ENCODE measurements at places on chromosomes 12 and 14. TPM values are rescaled to one million over a fixed set of nuclear protein-coding genes. Genes with fewer than 3 reads are reported as not detected.

Gene FOXG1
- not detected for total RNA-seq

Gene AHSA1
- total RNA-seq: 101 TPM

Gene USP44
- total RNA-seq: 8.4 TPM

Gene PRPH
- not detected for total RNA-seq

DNA sequence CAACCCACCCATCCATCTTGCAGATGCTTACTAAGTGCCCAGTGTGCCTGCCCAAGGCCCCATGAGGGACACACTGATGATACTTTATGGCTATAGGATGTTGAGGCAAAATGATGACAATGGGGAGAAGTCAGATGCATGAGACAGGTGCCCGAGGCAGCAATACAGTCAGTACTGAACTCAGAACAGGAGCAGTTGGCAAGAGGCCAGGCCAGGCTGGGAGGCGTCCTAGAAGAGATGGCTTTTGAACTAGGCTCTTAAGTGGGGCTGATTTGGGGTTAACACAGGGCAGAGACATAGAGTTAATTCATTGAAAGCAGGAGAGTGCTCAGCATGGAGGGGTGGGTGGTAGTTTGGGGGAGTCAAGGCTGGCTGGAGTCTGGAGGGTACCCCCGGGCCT lies 15.6 kb downstream of the PLBD2 start:
- no peak overlapping the region for H3K4me3 ChIP-seq
- H3K4me1 ChIP-seq: peaks cover 4% of the 10 kb centered on the region
- H3K36me3 ChIP-seq: peaks cover 3% of the 10 kb centered on the region
- DNase-seq: no peak
- H3K27me3 ChIP-seq: no peaks in the 10 kb centered on the region

DNA sequence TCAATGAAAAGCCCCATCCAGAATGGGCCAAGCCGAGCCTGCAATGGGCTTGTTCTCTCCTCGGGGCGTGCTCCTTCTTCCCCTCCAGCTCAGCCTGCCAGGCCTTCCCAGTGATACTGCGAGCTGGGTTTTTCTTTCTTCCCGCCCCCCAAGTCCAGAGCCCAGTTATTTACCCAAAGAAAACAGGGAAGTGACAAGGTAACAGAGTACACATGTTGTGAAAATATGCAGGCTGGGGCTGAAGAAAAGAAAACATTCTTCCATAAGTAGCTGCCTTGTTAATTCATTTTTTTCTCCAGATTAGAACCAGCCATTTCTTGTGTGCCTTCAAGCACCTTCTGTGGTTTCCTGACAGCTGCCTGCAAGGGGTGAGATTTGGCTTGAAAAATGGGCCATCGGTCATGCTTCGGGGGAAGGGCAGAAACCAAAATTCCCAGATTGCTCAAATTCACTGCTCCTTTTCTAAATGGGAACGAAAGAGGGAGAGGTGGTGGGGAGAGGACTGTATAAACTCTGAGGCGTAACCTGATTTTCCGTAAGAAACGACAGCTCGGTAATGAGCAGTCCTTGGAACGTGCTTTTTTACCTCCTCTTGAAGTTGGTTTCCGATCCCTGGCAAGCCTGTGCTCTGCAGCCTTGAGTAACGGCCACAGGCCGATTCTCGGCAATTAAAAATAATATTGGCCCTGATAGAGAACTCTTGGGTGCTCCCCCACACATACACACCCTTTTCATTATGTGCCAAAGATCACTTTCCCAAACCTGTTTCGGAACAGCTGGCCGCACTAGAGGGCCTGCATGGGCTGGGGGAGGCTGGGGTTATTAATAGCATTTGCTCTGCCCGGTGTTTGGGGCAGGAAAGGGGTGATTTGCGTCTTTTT lies 229.4 kb downstream of the ZFP36L1 start:
- no peaks in the 10 kb centered on the region for H3K27me3 ChIP-seq
- H3K36me3 ChIP-seq: no peaks in the 10 kb centered on the region
- no peak for DNase-seq
- no peak overlapping the region for H3K27ac ChIP-seq

DNA sequence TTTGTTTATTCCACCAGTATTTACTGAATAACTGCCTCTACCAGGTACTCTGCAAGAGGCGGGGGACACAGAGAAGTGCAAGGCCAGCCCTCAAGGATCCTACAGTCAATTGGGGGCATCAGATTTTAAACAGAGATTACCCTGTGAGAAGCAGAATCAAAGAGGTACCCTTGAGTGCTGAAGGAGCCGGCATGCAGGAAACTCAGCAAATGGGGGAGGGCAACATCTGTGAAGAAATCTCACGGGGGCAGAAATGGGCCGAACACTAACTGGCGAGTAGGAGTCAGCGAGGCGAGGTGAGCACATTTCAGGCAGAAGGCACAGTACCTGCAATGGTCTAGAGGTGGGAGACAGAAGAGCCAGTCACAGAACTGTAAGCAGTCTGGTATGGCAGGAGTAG lies 9.0 kb downstream of the GALNT6 start:
- H3K4me1 ChIP-seq: peaks cover 45% of the 10 kb centered on the region
- no peak for DNase-seq
- H3K36me3 ChIP-seq: no peaks in the 10 kb centered on the region
- H3K4me3 ChIP-seq: no peak overlapping the region
- H3K27ac ChIP-seq: no peak overlapping the region

- no peaks in the 10 kb centered on the region for H3K36me3 ChIP-seq
- H3K27me3 ChIP-seq: no peaks in the 10 kb centered on the region
- no peak overlapping the region for H3K27ac ChIP-seq
- DNase-seq: no peak
Measured at GRCh38 chr12:93914281-93914680, 234.1 kb upstream of the PLXNC1 start.

DNA sequence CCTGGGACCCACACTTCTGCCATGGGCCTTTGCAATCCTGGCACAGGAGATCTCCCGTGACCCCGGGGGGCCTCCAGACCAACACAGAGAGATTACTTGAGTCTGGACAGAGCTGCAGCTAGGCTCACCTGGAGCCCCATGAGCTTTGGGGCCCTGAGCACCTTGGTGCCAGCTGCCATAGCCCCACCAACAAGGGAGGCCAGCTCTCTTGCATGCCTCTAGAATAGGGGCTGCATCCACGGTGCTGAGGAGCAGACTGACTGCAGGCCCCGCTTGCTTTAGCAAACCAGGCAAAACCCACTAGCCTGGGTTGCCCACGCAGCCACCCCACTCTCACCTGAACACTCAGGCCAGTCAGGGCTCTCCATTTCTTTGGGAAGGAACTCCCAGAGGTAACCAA lies 3.7 kb upstream of the OR4N2 start:
- no peaks in the 10 kb centered on the region for H3K27me3 ChIP-seq
- no peak overlapping the region for H3K4me3 ChIP-seq
- no peak overlapping the region for H3K27ac ChIP-seq
- H3K4me1 ChIP-seq: no peaks in the 10 kb centered on the region
- no peak for DNase-seq
- no peaks in the 10 kb centered on the region for H3K36me3 ChIP-seq

DNA sequence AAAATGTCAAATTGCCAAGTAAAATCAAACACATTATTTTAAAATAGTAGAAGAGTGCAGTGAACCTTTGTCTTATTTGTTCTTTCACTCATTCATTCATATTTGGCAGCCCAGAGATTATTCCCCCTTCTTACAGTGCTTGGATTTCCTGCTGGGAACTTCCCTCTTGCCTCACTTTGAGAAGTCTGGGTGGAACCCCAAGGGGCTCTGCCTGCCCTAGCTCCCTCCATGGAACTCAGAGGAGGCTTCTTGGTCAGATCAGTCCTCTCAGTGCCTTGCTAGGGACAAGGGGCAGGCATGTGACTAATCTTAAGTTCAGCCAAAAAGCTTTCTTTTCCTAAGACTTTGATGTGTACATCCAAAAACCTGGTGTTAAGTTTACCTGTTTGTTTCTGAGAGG lies 84.7 kb upstream of the OVCH1 start:
- H3K4me1 ChIP-seq: no peaks in the 10 kb centered on the region
- no peaks in the 10 kb centered on the region for H3K36me3 ChIP-seq
- H3K4me3 ChIP-seq: no peak overlapping the region
- no peak overlapping the region for H3K27ac ChIP-seq
- DNase-seq: no peak

GRCh38 chr12:115598871-115599811 lies 678.4 kb downstream of the MED13L start:
- peaks cover 5% of the 10 kb centered on the region for H3K4me1 ChIP-seq
- no peak for DNase-seq
- peaks cover 22% of the 10 kb centered on the region for H3K27me3 ChIP-seq
- H3K27ac ChIP-seq: no peak overlapping the region

DNA sequence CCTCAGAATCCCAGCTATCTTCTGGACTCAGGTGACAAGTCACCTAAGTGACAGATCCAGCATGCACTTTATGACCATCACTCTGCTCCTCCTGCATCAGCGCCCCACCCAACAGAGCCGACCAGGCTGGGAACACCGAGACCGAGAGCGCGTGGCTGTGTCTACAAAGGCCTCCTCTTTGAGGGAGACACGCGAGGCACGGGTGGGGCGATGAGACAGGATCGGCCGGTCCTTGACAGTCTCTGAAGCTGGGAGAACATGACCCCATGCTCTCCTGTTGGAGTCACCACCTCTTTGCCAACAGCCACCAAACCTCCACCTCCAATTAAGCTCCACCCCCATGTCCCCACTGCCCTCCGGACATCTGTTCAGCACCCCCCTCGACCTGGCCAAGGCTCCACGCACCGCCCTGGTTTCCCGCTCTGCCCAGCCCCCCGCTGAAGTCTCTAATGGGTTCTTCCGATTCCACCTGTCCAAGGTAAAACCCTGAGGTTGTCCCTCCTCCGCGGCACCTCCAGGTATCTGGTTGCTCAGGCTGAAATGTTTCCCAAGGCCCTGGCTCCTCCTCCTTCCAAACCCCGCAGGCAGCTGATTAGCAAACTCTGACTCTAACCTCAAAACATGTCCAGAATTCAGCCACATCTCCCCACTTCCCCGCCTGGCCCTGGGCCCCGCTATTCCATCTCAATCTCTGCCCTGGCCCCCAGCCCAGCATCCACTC lies 31.5 kb downstream of the HSP90AA1 start:
- DNase-seq: no peak
- peaks cover 11% of the 10 kb centered on the region for H3K36me3 ChIP-seq
- H3K27me3 ChIP-seq: no peaks in the 10 kb centered on the region

DNA sequence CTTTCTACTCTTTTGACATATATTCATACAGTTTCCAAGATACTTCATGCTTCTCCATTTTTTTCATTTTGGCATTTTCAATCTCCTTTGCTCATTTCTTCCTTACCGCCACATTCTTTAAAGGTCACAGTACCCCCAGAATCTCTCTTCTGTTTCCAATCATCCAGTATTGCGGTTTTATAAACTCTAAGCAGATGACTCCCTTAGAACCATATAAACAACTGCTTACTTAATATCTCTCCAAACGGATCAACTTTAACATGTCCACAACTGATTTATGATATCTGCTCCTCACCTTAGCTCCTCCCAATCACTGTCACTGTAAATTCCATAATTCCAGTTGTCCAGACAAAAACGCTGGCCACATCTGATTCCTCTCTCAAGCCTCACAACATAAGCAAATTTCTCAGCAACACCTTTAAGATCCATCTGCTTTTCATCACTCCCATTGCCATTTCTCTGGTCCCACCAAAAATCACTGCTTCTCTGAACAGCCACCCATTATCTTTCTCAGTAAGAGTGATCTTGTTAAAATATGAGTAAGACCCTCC lies 49.6 kb downstream of the HNRNPC start:
- DNase-seq: no peak
- H3K4me1 ChIP-seq: peaks cover 98% of the 10 kb centered on the region
- no peaks in the 10 kb centered on the region for H3K27me3 ChIP-seq
- H3K27ac ChIP-seq: peak overlapping the region; percentile 34
- peak overlapping the region; percentile 37 for H3K4me3 ChIP-seq

DNA sequence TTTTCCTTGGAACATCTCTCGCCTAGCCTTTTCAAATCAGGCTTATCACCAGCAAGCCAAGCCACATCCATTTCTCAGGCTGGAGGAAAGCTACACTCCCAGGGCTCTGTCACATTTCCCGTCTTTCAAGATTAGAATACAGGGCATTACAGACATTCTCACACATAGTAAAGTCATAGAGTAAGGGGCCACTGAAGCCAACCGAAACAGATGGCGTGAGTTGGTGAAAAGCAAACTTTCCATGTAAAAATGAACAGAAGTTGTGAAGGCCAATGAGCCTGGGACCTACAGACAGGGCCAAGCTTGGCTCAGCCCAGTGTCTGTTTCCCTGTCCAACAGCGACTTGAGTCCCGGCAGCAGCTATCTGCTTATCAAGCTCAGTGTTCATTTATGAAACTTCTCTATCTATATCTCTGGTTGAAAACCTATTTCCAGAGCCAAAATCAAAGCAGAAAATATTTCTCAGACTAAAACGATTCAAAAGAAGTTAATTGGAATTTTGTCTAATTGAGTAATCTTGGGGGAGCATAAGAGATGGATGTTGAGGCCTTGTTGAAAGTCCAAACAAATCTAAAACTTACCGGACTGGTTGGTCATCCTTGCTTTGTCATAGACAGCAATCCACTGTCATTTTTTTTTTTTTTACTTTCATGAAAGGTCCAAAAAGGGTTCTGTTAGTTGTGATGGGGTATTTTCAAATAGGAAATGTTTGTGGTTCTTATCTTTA lies 105.6 kb downstream of the DAAM1 start:
- no peak overlapping the region for H3K4me3 ChIP-seq
- no peak for DNase-seq
- no peaks in the 10 kb centered on the region for H3K36me3 ChIP-seq
- H3K4me1 ChIP-seq: no peaks in the 10 kb centered on the region
- no peaks in the 10 kb centered on the region for H3K27me3 ChIP-seq

DNA sequence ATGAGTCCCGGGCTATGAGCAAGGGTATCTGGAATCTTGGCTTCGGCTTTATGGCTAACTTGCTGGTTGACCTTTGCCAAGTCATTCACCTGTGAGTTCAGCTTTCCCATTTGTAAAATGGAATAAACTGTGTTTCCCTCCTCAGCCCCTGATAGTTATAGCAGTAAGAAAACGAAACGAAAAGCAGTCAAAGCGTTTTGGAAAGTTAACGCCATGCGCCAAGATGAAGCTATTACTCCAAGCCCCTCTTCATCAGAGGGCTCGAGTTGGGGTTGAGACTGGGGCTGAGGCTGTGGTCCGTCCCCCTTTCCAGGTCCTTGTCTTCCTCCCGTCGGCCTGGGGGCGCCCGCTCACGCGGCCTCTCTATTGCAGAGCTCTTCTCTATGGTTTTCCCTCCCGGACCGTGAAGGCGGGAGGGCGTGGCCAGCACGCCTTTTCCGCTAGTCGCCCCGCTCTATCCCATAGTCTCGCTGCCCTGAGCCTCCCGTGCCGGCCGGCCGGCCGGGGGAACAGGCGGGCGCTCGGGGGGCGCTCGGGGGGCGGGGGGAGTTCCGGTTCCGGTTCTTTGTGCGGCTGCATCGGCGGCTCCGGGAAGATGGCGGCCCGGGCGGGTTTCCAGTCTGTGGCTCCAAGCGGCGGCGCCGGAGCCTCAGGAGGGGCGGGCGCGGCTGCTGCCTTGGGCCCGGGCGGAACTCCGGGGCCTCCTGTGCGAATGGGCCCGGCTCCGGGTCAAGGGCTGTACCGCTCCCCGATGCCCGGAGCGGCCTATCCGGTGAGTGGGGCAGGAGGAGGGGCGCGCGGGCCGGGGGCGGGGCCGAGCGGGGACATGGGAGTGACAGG lies at the start of gene SMARCD1:
Gene SMARCD1 (plus strand): TSS at position 568 of the 840 bp plus-strand sequence. CDS start 28 bp downstream, at position 596.
- no peaks in the 10 kb centered on the region for H3K27me3 ChIP-seq
- peak within 1 kb of the TSS; percentile 93 for H3K4me3 ChIP-seq
- H3K36me3 ChIP-seq: peaks cover 9% of the 10 kb centered on the region
- peak; percentile 87 for DNase-seq
